Activated CD4-positive, alpha-beta memory T cell treated with anti-CD3 and anti-CD28 coated beads for 36 hours (primary cell): ENCODE measurements at places on chromosomes 16 and 17.

- no peak for DNase-seq
Observed at GRCh38 chr16:4391631-4392381, 20.2 kb downstream of the VASN start.

DNA sequence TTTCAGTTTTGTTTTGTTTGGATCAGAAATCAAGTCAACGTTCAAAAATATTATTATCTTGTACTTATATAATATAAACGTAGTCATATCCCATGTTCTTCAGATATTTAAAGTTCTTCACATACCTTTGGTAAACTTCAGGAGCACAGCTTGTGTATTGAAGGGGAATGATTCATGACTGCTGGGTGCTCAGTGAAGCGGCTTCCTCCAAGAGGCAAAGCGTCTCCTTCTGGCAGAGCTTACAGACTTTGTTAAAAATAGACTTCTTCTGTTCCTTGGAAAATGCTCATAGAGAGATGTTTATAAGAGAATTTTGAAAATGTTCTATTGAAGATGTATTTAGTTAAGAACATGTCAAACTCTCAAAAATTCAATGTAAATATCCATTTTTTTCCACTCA, 155.6 kb upstream of the CNTNAP4 start:
- DNase-seq, result no peak

DNA sequence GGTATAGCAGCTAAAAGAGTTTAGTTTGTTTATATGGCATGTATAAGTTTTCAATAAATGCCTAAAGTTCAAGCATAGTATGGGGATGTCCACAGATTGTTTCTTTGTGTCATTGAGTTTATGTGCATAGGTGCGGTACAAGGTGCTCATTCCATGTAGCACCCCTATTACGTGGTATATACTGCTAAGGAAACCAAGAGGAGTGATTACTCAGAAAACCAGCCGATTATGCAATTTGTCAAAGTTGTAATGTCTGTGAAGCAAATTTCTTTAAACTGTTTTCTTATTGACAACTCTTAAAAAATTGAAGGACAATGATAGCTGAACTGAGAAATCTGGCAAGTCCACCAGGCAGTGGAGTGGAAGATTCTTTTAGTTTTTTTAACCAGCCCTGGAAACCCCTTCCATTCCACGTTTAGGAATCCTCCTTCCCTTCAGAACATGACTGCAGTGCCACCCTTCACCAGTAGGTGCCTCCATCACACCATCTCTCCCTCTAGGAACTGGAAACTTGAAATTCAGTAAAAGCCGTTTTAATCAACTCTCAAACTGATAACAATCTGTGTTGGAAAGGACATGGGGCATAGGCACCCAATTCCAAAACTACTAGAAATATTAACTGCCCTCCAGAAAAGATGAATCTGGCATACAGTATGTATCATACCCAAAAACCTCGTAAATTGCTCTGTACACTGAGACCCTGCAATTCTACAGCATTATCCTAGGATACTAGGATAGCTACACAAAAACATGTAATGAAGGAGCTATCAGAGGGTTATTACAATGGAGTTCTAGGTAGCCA, 43.5 kb downstream of the REXO5 start:
- DNase-seq, result peak; percentile 75

GRCh38 chr16:17567455-17567854, 96.7 kb upstream of the XYLT1 start:
- no peak for DNase-seq

GRCh38 chr16:49660626-49661025, 195.3 kb downstream of the ZNF423 start:
- DNase-seq, result no peak

GRCh38 chr16:5206331-5206990, 108.9 kb upstream of the EEF2KMT start:
- DNase-seq, result no peak

GRCh38 chr17:65027305-65027704, 29.2 kb downstream of the GNA13 start:
- peak; percentile 75 for DNase-seq

- DNase-seq, result no peak
Observed at GRCh38 chr16:75957870-75958269, 231.6 kb upstream of the CPHXL start.

- no peak for DNase-seq
Observed at GRCh38 chr17:80105762-80106161, 4.4 kb downstream of the GAA start.

DNA sequence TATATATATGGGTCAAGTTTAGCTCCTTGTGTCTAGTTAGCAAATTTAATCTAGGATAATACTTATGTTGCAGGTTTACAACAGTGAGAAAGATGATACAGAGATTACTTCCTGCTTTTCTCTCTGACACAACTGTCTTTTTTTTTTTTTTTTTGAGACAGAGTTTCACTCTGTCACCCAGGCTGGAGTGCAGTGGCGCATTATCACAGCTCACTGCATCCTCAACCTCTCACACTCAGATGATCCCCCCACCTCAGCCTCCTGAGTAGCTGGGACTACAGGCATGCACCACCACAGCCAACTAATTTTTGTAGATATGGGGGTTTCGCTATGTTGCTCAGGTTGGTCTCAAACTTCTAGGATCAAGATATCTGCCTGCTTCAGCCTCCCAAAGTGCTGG, 706.9 kb upstream of the SOX9 start:
- no peak for DNase-seq

DNA sequence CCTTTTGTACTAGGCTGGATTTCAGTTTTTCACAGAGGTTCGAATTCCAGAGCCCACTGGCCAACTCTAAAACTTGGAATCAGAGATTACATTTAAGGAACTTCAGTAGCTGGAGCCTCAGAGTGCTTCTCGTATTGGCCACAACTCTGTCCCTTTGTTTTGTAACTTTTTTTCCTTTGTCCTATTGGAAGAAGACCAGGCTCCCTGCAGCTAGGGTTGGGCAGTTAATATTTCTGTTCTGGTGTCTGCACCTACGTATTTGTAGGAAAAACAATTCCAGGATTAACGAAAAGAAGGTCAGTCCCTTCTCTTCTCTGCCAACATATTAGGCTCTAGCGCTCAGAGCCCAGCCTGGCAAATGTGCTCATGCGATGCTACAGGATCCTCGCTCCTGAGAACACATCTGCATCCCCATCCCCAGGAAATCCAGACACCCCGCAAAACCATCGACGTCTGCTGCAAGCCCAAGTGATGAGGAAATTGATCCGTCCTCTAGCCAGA, 1.9 kb downstream of the CDH11 start:
- DNase-seq, result no peak

DNA sequence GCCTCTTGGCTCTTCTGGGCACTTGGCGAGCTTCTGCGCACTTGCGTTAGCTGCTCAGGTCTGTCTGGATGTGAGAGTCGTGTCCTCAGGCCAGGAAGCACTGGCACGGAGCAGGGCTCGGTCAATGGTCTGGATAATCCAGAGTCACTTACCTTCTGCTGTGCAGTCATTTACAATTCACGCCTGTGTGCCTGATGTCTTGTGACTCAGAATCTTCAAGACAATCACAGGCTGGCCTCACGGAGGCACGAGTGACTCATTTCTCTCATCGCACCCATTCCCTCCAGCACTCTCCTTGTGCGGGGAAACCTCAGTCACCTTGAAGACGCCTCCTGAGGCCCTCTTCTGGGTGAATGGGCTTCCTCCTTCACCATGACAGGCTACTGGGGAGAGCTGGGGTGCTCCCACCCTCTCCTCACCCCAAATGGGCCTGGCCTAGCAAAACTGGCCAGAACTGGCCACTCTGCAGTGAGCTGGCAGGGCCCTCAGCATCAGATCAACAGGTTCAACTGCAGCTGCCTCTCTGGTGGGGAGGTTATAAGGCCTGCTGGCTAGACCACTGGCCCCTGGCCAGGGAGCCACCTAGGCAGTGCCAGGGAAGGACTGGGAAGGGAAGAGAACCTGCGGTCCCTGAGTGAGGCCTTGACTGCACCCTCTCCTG, 1.9 kb upstream of the CAPN15 start:
- peak; percentile 91 for DNase-seq

GRCh38 chr16:83238949-83239691, 568.7 kb upstream of the HSBP1 start:
- DNase-seq, result no peak

- no peak for DNase-seq
Observed at GRCh38 chr16:17038415-17038814, 432.3 kb downstream of the XYLT1 start.

- DNase-seq, result no peak
Observed at GRCh38 chr17:11917415-11917814, 79.9 kb downstream of the ZNF18 start.

DNA sequence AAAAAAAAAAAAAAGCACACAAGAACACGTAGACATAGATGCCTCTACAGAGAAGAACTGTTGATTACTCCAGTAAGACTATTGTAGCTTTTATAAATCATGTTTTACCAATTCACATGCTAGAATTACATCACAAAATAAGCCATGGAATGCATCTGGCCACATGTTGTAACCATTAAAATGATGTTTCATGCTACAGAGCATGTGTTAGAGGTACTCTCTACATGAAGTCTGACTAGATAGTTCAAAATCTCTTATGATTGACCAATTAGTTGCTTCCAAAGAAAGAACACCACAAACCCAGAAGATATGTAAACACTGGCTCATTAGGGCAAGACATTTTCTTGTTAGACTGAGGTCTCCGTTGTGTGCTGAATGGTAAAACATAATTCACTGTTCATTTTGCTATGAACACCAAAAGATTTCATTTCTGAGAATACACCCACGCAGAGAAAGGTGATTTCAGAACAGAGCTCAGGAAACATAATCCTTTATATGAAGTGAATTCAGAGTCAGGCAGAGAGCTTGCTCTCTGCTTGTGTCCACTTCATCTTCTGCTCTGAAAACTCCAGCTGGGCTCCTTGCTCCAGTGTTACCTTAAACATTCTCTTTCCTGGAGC, 411.4 kb upstream of the SOX9 start:
- DNase-seq, result no peak

DNA sequence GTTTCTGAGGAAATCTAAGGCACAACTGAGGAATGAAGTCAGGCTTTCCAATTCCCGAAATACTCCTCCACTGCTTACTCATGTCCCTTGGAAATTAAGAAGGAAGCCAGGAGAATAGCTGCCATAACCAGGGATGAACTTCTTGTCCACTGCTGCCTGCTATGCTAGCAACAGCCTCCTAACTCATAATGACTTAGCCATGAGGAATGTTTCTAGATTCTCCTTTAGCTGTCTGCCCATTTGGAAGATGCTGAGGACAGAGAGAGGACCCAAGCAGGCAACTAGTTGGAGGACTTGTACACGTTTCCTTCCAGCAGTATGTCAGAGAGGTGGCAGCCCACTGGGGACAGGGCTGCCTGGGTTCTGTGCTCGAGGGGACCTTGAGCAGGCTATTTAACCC, 939 bp upstream of the CCL2 start:
- no peak for DNase-seq

DNA sequence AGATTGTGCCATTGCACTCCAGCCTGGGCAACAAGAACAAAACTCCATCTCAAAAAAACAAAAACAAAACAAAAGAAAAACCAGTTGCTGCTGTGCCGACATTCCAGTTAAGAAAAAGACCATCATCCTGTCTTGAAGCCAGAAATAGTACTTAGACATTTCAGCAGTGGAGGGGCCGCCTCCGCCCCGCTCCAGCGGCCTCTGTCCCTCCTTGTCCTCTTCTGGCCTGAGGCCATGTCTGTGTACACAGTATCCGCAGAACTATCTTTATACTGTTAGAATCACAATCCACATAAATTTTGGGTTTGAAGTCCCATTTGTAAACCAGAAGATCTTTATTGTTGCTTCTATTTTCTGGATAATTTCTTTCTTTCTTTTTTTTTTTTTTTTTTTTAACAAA, 24.9 kb downstream of the ZC3H18 start:
- DNase-seq, result no peak

GRCh38 chr16:30766206-30766932, 4.2 kb downstream of the RNF40 start:
- no peak for DNase-seq

GRCh38 chr16:85640254-85640558, 27.1 kb downstream of the GSE1 start:
- no peak for DNase-seq

DNA sequence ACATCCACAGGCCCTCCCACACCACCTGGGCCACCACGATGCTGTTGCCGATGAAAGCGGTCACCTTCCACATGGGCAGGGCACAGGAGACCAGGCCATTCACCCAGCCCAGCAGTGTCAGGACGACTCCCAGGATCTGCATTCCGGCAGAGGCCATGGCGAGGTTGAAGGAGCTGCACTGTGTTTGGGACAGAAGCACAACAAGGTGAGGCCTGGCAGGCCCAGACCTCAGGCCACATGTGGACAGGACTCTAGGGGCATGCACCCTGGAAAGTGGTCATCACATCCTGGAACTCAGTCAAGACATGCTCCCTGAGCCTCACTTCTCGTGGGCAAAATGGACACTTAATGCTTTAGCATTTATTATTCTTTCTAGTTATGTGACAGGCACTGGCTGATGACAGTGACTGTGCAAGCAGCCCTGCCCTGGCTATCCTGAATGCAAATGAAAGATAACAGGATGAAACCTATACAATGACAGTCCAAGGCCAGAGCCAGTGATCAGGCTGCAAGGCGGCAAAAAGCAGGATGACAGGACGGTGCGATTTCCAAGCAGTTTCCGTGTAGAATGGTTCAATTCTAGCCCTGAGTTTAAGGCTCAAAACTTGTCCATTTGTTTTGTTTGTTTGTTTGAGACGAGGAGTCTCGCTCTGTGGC, 2.0 kb downstream of the CLDN6 start:
- no peak for DNase-seq

DNA sequence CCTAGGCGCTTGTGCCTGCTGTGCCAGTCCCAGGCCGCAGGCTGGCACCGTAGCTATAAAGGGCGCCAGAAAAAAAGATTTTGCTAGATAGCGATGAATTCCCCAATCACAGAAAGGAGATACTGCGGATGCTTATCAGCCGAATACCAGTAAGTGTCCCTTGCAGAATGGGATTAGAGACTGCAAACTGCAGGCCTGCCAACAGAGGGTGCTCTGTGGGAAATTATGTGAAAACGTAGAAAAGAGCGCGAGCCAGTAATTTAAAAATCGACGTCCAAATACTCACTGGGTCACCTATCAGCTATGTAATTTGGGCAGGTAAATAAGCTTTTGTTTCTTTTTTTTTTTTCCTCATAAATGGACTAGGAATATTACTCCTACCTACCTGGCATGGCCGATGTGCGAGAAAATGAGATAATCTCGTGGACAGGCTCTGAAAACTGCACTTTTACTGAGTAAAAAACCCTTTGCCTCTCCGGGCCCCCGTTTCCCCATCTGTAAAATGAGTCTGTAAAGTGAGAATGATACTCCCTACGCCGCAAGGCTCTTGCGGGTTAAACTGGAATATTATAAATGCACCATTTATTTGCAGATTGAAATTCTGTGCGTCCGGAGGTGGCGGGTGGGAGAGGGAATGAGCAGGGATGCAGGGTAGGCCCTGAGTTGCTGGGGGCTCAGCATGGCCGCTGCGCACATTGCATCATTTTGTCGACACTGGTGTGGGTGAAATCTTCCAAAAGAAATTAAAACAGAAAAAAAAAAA, 1.2 kb upstream of the COG1 start:
- DNase-seq, result peak; percentile 81

GRCh38 chr17:80596760-80597608, 52.3 kb downstream of the RPTOR start:
- peak; percentile 59 for DNase-seq
